ENCODE measurements at places on chromosomes 7 and 10.

DNA sequence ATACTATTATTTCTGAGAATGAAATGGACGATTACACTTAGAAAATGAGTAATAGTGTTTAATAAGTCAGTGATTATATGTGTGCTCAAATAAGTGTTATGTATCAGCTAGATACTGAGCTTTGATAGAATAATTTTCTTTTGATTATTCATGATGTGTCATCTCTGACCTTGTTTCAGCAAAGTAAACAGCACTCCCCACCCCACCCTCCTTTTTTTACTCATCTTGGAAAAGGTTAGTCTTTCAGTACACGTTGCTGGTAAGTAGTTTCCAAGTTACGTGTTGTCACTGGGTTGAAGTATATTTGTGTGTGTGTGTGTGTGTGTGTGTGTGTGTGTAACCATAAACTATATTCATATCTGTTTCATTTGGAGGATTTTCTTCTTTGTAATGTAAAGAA lies 84.1 kb downstream of the GNAI1 start:
- DNase-seq, result peak; percentile 93

GRCh38 chr10:100909501-100910263 lies 3.1 kb upstream of the SLF2 start:
- DNase-seq, result no peak

GRCh38 chr7:70788276-70788675 lies 343.7 kb upstream of the GALNT17 start:
- no peak for DNase-seq

DNA sequence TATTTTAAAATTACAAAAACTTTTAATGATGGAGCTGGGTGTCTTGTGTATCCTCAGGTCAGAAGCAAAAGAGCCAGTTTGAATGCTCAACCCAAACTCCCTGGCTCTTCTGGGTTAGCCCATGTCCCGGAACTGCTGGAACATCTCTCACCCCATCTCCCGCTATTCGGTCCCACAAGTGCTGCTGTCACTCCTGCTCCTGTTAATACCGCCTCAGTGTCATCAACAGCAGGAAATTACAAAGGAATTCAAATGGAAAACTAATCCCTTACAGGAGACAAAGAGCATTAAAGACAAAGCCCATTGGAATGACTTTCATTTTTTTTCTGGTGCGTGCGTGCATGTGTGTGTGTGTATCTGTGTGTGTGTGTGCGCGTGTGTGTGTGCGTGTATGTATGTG lies 112.0 kb upstream of the C7orf33 start:
- DNase-seq, result no peak

DNA sequence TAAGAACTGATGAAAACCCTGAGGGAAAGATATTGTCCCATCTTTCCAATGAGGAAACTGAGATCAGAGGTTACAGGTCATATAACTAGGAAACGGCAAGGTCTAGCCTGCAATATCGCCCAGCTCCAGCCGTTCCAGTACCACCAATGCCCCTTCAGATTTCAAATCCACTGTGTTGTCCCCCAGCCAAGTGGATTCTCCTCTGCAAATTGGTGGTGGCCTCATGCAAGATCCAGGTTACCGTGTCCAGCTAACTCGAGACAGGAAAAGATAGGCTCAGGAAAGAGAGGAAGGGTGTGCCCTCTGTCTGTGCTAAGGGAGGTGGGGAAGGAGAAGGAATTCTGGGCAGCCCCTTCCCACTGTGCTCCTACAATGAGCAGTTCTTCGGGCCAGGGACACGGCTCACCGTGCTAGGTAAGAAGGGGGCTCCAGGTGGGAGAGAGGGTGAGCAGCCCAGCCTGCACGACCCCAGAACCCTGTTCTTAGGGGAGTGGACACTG lies 25.3 kb downstream of the PRSS2 start:
- DNase-seq, result no peak

- DNase-seq, result peak; percentile 46
Observed at GRCh38 chr10:31036209-31036608, 4.5 kb upstream of the ZNF438 start.

GRCh38 chr10:35409094-35409582 lies 72.8 kb downstream of the CCNY start:
- DNase-seq, result peak; percentile 76

DNA sequence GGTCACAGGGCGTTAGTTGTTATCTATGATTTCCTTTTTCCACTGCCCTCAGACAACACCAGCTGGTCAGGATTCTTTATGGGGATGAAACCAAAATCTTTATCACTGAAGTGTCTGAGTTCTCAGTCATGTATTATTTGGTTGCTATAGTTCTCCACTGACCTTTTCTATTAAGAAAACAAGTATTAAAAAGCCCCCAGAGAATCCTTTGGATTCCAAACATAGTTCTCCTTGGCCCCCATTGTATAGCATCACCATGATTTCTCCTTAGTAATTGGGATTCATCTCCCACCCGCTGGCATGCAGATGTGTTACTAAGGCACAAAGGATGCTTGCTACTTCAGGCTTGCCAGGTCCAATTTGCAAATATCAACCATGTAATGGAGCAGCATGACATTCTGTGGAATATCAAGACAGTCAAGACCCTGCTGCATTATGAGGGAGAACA lies 94.3 kb downstream of the IQUB start:
- DNase-seq, result no peak

DNA sequence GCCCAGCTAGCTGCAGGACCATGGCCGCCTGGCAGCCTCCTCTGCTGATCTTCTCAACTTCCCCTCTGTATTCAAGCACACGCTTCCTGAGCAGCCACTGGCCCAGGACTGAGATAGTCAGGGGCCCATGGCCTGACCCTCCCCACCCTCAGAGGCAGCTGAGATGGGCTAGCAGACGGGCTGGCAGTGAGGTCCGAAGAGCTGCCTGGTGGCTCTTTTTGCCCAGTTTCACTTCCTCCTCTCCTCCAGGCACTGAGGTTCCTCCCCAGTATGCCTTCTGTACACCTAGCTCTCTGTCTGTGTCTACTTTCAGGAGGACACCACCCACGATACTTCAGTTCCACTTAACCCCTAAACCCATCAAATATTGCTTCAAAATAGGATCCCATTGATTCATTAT lies 395.6 kb downstream of the TNS3 start:
- DNase-seq, result no peak

DNA sequence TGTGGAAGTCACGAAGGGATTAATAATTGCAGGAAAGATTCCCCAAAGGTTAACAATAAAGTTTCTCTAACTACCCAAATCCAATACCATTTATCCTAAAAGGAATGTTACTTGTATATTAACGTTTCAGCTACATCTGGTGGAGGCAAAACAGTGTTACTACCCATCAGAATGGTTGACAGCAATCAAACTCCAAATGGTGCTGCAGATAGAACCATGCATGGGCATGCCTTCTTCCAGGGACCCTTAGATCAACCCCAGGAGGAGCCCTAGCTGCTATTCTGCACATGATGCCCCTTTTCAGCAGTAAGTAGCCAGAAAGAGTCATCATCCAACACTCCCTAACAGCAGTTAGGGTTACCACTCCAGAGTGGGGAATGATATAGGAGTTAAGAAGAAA lies 336.3 kb downstream of the GRID1 start:
- DNase-seq, result no peak

DNA sequence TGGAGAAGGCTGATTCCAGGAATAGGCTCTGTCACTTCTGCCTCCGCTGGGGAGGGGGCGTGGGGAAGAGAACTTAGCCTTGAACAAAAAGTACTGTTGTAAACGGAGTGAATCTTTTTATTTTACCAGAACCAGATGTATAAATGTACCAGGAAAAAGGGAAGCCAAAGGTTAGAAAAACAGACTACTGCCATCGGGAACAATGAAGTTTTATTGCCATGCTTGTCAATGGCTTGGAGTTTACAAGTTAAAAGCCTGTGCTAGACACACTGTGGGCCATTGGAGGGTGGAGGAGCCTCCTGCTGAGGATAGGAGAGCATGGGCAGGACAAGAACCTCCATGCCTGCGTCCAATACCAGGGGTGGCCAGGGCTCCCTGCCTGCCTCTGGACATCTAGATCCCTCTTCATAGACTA lies 161.7 kb upstream of the LYZL2 start:
- DNase-seq, result no peak

- DNase-seq, result peak; percentile 19
Observed at GRCh38 chr7:81926-82756, 110.2 kb upstream of the FAM20C start.

- no peak for DNase-seq
Observed at GRCh38 chr10:22323538-22324305, 2.8 kb downstream of the BMI1 start.

- no peak for DNase-seq
Observed at GRCh38 chr10:85265121-85265520, 936.7 kb downstream of the CCSER2 start.

DNA sequence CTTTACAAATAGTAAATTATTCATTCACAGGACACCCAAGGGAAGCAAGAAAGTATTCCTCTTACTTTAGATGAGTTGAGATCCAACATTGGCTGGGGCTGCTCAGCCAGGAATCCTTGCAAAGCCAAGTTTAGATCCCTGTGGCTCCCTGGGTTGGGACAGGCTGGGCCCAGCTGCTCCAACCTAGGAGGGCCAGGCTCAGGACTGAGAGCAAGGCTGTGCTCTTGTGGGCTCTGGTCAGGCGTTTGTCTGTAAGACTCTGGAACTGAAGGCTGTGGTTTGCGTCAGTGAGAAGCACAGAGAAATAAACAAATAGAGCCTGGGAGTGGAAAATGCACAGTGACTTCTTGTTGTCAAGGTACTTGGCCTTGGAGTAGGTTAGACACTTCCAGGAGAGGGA lies 53.2 kb upstream of the TMEM273 start:
- no peak for DNase-seq

- DNase-seq, result no peak
Observed at GRCh38 chr10:792792-793100, 103.3 kb upstream of the DIP2C start.

- peak; percentile 20 for DNase-seq
Observed at GRCh38 chr7:102925976-102926782, 13.4 kb downstream of the LRRC17 start.

DNA sequence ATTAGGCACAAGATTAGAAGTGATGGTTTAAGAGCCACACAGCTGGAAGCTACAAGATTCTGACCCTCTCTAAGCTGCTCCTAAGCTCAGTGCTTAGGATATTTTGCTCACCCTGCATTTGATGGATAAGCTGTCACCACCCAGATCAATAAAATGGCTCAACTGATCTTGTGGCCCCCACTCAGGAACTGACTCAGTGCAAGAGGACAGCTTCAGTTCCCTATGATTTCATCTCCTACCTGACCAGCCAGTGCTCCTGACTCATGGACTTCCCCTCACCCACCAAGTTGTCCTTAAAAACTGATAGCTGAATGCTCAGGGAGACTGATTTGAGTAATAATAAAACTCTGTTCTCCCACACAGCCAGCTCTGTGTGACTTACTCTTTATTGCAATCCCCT lies 833.8 kb downstream of the GRID1 start:
- DNase-seq, result peak; percentile 70

- no peak for DNase-seq
Observed at GRCh38 chr10:62724465-62724864, 80.1 kb upstream of the ADO start.

GRCh38 chr7:123797673-123798531 lies 47.1 kb upstream of the HYAL4 start:
- peak; percentile 92 for DNase-seq

All from kidney tubule cell (primary cell).